GM10248 (cell line): ENCODE measurements at places on chromosomes 5 and 9.

GRCh38 chr5:159045165-159045811 is 54.4 kb downstream of the EBF1 start:
- DNase-seq: no peak

DNA sequence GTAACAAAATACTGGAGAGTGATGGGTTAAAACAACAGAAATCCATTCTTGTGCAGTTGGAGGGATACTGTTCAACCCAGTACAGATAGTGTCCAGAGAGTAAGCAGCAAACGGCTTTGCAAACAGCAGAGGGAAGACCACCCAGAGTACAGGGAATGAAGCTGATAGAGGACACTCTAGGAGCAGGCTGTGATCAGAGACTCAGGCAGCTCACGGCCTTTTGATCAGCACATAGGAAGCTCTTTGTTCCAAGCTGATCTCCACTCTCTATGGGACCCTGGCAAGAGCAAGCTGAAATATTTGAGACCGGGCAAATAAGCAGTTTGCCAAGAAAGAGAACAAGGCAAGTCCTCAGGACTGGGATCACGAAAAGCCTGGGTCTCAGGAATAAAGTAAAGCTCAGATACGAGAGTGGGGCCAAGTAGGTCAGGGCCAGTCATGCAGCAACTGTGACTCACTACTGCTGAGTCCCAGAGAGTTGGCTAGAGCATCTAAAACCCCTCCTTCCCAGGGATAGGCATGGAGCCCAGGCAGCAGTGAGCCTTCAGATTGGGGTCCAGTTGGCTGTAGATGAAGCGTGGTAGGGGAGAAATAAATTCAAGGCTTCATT is 52.4 kb downstream of the MELK start:
- DNase-seq: no peak

GRCh38 chr5:79201206-79201605 is 34.7 kb upstream of the JMY start:
- DNase-seq: no peak

GRCh38 chr9:134778841-134779411 is 101.7 kb upstream of the FCN2 start:
- no peak for DNase-seq

GRCh38 chr9:27519466-27520465 is 4.3 kb upstream of the IFNK start:
- no peak for DNase-seq

- no peak for DNase-seq
Measured at GRCh38 chr5:169424279-169424655, 123.3 kb upstream of the SLIT3 start.

DNA sequence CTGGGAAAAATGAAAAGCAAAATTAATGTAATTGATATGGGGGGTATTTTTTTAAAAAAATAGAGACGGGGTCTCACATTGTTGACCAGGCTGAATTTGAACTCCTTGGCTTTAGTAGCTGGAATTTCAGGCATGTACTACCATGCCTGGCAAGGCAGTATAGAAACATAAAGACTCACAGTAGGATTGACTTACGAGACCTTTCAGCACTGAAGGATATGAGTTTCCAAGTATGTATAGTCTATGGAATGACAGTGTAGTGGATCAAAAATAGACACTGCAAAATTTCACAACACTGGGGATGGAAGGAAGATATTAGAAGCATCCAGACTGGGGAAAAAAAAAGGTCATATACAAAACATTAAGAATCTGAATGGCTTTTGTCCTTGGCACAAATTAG is 6.8 kb downstream of the DCP2 start:
- DNase-seq: no peak

- DNase-seq: peak; percentile 27
Measured at GRCh38 chr5:388266-389196, 54.4 kb upstream of the EXOC3 start.

DNA sequence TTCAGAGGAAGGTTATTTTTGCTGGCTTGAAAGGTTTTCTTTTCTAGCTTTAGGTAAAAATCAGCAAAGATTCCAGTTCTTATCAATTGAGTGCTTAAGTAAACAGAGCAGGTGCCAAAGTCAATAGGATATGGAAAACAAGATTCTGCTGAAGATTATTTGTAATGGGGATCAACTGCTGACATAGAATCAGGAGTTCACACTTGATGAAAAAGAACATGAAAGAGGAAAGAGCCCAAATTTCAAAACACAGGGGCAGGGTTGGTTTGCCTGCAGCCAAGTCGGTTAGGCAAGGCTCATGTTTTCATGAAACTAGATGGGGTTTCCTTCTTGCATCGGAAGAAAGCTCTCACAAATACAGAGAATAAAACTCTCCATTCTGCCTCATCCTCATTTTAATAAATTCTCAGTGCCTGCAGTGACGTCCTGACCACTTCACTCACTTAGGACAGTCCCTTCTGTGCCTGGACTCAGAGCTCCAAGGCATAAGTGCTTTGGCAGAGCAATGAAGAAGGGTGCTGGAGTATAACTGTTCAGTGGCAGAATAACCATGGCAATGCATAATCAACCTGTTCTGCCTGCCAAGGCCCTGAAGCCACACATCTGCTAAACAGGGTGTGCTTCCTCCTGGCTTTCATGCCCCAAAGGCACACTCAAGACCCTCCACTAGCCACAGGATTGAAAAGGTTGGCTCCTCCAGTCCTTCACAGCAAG is 179.6 kb downstream of the GNAQ start:
- no peak for DNase-seq

GRCh38 chr5:127563136-127563535 is 45.7 kb downstream of the PRRC1 start:
- no peak for DNase-seq
